ENCODE measurements at places on chromosomes 2 and 18.

DNA sequence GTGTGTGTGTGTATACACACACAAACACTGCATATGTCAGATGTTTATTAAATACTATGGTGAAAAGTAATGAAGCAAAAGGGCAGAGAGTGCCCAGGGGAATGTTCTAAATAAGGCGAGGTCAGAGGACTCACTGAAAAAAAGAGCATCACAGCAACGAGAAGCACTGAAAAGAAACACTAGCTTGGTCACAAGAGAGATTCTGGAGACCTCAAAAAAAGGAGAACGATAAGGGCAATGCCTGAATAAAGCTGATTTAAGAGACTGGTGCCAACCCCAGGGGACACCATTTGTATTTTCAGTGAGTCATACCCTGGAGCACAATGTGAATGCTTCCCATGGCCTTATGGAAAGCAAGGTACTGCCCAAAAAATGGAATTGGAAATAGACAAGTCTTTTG lies 14.5 kb downstream of the SLC40A1 start:
- no peak for DNase-seq

DNA sequence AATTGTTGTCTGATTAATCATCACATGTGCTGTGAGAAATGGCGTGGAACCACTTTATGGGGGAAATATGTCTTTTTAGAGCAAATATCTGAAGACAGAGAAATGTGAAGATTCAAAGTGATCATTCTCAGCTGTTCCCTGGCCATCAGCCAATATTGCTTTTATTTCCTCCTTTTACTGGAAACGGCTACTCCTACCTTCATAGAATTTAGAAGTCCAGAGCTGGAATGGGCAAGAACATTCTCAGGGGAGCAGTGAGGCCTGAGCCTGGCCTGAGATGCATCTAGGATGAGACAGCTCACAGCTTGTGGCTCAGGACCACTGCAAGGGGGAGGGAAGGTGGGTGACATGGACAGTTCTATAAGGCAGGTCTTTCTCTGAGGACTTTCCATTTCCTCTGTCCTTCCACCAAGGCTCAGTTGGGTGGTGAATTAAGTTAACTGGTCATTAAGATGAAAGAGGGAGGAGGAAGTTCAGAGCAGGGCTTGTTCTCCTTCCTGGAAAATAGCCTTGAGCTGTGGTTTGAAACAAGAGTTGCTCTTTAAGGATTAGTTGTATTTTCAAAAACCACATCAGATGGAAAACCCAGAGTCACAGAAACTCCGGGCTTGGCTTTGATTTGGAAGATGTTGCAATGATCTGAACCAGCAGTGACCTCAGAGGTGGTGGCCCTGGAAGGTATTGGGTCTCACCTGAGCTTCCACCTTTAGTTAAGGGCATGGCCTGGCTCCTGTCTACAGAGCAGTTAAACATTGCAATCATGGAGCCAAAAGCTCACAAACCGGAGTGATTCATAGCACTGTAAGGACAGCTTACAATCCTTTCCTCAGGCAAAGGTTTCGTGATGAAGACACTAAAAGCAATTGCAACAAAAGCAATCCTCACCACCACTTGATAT lies 144.3 kb downstream of the VAPA start:
- DNase-seq: no peak

GRCh38 chr18:74689251-74689650 lies 91.6 kb downstream of the ZNF407 start:
- no peak for DNase-seq

- DNase-seq: no peak
Observed at GRCh38 chr2:65866148-65866547, 433.7 kb upstream of the SPRED2 start.

GRCh38 chr2:120647487-120647886 lies 88.2 kb upstream of the GLI2 start:
- DNase-seq: no peak

- no peak for DNase-seq
Observed at GRCh38 chr2:232458661-232459418, 2.9 kb downstream of the ALPI start.

GRCh38 chr2:151029406-151030157 lies 232.1 kb downstream of the RBM43 start:
- no peak for DNase-seq

GRCh38 chr2:152240559-152241231 lies 65.1 kb upstream of the STAM2 start:
- no peak for DNase-seq

Data from neural progenitor cell (in vitro differentiated cells).